ENCODE measurements at places on chromosomes 5 and 9.

DNA sequence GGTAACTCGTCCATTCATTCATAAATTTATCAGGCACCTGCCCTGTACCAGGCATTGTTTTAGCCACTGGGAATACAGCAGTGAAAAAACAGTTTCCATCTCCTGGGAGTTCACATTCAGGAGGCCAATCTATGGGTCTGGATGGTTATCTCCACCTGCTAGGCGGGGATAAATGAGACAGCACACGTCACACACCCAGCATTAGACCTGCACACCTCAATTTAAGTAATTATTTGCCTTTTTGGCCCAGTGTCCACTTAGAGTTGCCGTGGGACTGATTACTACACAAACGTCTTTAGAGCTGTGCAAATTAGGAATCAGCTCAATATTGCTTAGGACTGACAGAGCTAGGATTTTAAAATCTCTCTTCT, 46.1 kb downstream of the STK10 start:
- DNase-seq, result no peak

GRCh38 chr9:21969011-21969940, 24.9 kb downstream of the CDKN2A start:
- DNase-seq, result no peak

DNA sequence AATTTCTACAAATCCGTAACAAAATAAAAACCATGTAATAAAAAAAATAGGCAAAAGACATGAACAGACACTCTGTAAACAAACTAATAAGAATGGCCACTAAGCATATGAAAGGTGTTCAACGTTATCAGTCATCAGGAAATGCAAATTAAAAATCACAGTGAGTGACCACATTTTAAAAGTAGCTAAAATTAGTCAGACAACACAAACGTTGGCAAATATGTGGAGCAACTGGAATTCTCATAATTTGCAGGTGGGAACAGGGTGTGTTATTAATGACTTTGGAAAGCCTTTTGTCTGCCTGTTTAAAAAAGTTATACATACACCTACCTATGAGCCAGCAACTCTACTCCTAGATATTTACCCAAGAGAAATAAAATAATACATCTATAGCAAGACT, 164.4 kb downstream of the RMI1 start:
- no peak for DNase-seq

DNA sequence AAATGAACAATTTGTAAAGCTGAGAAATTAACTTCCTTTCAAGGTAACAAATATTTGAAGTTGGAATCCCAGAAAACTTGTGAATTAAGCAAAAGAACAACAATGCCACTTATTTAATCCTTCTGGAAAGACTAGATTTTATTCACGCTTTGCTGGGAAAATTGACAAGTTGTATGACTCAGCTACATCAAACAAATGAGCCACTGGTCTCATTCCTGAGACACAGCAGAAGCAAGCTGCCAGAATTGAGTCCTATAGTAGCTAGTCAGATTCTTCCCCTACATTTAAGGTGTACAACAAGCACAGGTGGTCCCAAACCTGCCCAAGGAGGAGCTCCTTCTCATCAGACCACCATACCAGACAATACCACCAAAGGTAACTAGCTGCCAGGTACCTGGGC, 280.7 kb downstream of the SPOCK1 start:
- DNase-seq, result no peak

- no peak for DNase-seq
These were observed 680.4 kb downstream of the TLR4 start for GRCh38 chr9:118384531-118385100.

DNA sequence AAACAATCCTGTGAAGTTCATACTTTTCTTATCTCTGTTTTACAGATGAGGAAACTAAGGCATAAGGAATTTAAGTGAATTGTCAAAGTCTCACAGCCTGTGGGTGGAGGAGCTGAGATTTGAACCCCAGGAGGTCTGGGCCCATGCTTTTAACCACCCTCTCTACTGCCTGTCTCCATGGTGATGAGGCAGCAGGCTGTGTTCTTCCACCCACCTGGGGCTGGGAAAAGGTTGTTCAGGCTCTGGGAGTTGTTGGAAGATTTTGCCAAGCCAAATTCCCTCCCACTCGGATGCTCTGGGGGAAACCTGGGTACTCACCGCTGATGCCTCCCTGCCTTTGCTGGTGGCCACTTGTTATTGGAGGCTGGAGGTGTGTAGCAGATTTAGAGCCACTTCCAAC, 18.3 kb upstream of the SYNPO start:
- DNase-seq, result no peak

DNA sequence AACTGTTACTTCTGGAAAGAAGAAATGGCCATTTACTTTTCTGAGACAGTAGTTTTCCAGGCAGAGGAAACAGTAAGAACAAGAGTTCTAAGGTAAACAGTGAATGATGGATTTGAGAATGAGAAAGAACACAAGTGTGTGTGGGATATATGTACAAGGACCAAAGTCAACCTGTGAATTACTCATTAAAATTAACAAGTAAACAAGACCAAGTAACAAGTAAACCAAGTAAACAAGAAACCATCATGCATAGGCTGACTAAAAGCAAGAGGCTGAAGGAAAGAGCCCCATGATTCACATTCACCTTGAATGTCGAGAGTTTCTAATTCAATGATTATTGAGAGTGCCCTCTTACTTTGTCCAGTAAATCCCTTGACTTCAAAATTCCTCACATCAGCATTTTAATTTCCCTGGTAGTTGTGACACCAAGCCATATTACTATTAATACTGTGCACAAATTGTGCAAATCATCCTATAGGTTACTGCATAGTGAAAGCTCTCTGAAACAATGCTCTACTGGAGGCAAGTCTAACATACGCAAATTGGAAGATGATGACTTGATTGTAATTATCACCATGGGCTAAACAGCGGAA, 9.8 kb upstream of the MARCOL start:
- no peak for DNase-seq

DNA sequence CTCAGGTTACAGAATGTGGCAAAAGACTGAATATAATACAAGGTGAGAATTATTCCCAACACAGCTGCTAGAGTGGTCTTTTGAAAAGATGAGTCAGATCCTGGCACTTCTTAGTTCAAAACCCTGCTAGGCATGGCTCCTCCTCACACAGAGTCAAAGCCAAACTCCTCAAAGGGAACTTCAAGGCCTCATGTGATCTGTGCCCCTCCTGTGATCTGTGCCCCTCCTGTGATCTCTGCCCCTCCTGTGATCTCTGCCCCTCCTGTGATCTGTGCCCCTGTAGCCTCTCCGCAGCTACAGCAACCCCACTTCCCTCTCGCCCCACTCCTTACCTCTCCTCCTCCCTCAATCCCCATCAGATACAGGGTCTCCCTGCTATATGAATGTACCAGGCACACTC, 525.5 kb upstream of the CCNG1 start:
- no peak for DNase-seq

GRCh38 chr9:77763566-77763965, 115.4 kb upstream of the GNA14 start:
- DNase-seq, result no peak

- DNase-seq, result peak; percentile 65
These were observed 1.1 kb downstream of the KIF2A start for GRCh38 chr5:62306896-62307689.

- no peak for DNase-seq
These were observed 6.2 kb upstream of the FYB1 start for GRCh38 chr5:39225405-39226099.

DNA sequence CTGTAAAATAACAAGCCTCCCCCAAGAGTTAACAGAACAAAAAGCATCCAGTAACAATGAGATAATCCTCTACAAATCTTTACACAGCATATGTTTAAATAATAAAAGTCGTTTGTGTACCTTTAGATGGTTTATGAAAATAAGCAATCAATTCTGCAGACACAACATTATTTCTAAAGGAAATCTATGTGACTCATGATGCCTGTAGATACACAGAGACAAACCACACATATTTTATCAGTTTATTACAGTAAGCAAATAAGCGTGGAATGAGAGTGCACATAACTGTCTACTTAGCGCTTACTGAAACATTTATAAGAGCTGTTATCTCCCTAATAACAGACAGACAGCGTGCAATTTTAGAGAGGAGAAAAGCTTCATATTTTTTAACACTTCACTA, 243.6 kb downstream of the AP3B1 start:
- DNase-seq, result no peak

GRCh38 chr9:81314490-81314889, 374.9 kb downstream of the TLE1 start:
- DNase-seq, result no peak

DNA sequence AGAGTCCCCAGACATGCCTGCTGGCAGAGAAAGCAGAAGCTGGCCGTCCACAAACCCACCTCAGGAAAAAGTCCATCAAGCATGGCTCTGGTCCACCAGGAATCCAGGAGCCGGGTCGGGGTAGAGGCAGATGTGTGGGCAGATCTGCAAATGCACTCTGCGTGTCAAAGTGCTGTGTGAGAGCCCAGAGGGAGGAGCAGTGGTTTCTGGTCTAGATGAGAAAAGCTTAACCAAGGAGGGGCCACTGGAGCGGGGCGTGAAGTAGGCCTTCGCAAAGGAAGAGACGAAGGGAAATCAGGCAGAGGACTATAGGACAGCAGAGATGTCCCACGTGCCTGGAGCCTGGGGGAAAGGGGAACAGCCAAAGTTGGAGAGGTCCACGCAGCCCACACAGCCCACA, 40.0 kb downstream of the TTLL11 start:
- no peak for DNase-seq

DNA sequence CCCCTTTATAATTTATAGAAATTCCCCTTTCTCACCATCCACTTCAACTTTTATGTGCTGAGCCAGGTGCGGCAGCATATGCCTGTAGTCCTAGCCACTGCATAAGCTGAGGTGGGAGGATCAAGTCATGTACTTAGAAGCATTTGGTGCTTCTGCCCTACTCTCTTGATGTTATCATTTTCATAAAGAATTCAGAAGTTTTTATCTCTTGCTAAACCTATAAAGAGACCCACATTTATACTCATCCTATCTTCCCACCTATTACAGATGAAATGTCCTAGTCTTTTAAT, 18.5 kb downstream of the HMMR start:
- DNase-seq, result no peak

DNA sequence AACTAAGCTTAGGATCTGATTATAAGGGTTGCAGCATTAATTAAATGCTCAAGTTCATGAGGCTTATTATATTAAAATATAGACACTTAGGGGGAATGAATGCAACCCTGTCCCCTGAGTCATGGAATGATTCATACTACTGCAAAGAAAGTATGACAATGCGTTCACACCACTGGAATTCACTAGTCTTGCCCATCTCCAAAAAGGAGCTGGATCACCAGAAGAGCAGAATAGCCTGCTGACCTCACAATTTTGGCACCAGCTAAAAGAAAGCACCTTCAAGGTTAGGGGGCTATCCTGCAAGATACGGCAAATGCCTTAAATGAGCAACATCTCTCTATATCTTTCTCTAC, 32.0 kb upstream of the TMED7 start:
- no peak for DNase-seq

GRCh38 chr9:8078641-8079140, 279.1 kb upstream of the DMAC1 start:
- no peak for DNase-seq

GRCh38 chr9:81682797-81683196, 6.5 kb downstream of the TLE1 start:
- no peak for DNase-seq

GRCh38 chr9:71630377-71630995, 137.8 kb downstream of the CEMIP2 start:
- DNase-seq, result no peak

DNA sequence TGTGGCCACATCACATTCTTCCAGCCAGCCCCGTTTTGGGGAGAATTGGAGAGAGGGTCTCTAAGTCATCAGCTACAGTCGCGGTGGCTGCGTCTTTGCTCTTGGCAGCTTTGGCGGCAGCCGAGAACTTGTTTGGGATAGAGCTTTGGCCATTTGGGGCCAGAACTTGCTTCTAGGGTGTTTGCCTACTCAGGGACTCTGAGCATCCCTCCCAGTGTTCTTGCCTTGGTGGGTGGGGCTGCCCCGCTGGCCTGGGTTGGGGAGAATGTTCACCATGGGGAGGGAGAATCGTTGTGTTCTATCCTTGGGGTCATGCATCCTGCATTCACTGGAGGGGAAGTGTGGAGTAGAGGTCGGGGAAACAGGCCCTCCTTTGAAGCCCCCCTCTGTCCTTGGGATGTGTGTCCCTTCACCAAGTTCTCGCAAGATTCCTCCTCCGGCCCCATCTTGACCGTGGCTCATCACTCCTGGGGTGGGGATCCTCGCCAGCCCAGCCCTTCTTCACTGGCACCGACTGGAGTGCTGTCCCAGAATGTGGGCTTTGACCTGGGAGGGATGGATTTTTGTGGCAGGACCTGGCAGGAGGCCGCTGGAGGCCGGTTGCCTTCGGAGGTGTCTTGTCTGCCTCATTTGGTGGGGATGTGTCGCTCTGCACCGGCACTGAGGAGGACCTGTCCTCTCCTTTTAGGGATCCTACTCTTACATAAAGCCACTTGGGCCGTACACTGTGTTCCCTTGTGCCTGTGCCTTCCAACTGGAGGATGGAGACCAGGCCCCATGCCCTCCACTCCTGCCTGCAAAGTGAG, 3.5 kb downstream of the PHF2 start:
- no peak for DNase-seq

- no peak for DNase-seq
These were observed 20.5 kb upstream of the FER start for GRCh38 chr5:108727236-108727650.

- DNase-seq, result no peak
These were observed 2.7 kb downstream of the OR13J1 start for GRCh38 chr9:35867538-35867937.

DNA sequence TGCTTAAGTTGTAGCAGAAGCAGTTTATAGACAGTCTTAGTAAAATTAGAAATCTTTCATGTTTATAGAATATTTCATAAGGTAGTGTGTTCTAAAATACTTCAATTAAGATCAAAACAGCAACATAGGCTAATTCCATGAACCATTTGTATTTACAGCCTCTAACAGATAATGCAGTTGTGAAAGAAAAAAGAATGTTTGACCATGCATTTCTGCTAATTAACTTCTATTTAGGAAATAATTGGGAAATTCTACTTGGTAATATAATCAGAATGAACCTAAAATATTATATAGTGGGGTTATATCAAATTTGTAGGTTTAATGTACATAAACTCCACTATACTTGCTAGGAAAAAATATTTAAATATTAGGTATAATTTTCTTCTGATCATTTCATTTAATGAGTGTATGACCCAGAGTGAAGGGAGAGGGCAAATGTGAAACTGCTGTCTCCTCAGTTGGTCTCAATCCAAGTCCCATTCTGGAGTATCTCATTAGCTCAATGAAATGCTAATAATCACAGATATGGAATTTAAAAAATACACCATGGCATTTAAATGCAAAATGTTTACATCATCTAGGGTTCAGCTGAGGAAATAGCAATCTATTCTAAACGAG, 34.9 kb downstream of the ALDH1A1 start:
- no peak for DNase-seq

- DNase-seq, result no peak
These were observed 3.1 kb upstream of the B4GALT7 start for GRCh38 chr5:177596775-177597238.

Measured in activated CD4-positive, alpha-beta T cell treated with anti-CD3 and anti-CD28 coated beads, Interleukin-2, amount 10 ng/mL, durations not matched to agents 7 days and 5 days (primary cell).